ENCODE measurements at places on chromosomes 5 and 9. TPM values are rescaled to one million over a fixed set of nuclear protein-coding genes. Genes with fewer than 3 reads are reported as not detected.

GRCh38 chr5:96335873-96336272, 97.2 kb downstream of the PCSK1 start:
- no peak overlapping the region for H3K4me3 ChIP-seq
- no peak overlapping the region for H3K27ac ChIP-seq
- H3K4me1 ChIP-seq, result peaks cover 14% of the 10 kb centered on the region
- no peak for DNase-seq

GRCh38 chr9:88015606-88016005, 41.3 kb upstream of the CDK20 start:
- H3K36me3 ChIP-seq, result no peaks in the 10 kb centered on the region
- H3K27ac ChIP-seq, result no peak overlapping the region
- peaks cover 2% of the 10 kb centered on the region for H3K27me3 ChIP-seq
- no peak for DNase-seq
- no peak overlapping the region for H3K4me3 ChIP-seq

- H3K36me3 ChIP-seq, result no peaks in the 10 kb centered on the region
- H3K4me3 ChIP-seq, result no peak overlapping the region
- H3K4me1 ChIP-seq, result no peaks in the 10 kb centered on the region
- no peaks in the 10 kb centered on the region for H3K27me3 ChIP-seq
These were observed 502.9 kb downstream of the RASEF start for GRCh38 chr9:82560036-82560435.

DNA sequence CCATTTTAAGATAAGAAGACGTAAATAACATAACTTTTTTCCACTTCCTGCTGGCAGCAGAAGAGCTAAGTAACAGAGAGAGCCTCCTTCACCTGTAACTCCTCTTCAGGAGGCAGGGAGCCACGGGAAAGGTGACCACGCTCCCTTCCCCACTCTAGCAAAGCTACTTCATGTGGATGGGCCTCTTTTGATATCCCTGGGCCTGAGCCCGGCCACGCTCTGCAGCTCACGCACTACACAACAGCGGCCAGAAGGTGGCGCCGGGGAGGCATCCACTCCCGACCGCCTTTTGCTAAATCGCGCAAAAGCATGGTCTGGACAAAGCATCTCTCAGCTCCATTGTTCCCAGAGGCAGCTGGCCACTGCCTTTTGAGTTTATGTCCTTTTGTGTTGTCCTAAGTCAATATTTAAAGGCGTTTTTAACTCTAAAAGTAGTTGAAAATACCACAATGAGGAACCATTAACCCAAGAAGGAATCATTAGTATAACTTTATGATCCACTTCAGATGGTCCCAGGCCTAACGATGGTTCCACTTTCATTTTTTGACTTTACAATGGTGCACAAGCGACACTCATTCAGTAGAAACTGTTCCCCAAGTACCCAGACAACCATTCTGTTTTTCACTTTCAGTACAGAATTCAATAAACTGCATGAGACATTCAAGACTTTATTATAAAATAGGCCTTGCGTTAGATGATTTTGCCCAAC, 23.6 kb downstream of the CMBL start:
- no peaks in the 10 kb centered on the region for H3K27me3 ChIP-seq
- no peaks in the 10 kb centered on the region for H3K36me3 ChIP-seq
- DNase-seq, result peak; percentile 65
- H3K4me3 ChIP-seq, result no peak overlapping the region
- no peak overlapping the region for H3K27ac ChIP-seq

DNA sequence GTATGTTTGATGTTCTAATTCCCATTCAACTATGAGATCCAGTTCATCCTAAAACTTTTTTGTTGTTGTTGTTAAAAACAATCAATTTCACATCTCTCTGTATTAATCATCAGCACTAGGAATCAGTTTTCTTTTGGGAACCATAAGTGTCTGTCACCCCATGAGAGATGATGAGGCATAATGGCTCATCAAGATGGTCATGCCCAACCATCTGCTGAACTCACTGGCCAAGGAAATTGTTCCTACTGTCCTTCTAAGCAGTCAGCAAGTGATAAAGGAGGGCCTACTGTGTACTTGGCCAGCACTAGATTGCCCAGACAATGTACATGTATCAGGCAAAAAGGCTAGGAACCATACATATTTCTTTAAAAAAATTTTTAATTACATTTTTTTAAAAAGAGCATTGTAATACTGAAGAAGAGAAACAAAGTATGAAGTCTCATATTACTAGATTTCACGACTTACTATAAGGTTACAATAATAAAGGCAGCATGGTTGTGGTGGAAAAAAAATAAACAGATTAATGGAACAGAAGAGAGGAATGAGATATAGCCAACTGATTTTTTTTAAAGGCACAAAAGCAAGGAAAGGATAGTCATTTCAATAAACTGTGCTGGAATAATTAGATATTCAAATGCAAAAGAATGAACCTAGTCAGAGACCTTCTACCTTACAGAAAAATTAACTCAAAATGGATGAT, 458.3 kb downstream of the SPOCK1 start:
- no peak overlapping the region for H3K27ac ChIP-seq
- no peaks in the 10 kb centered on the region for H3K27me3 ChIP-seq
- H3K4me1 ChIP-seq, result no peaks in the 10 kb centered on the region
- no peak for DNase-seq
- no peaks in the 10 kb centered on the region for H3K36me3 ChIP-seq

- no peak for DNase-seq
- H3K36me3 ChIP-seq, result no peaks in the 10 kb centered on the region
- peak overlapping the region; percentile 69 for H3K4me3 ChIP-seq
- no peaks in the 10 kb centered on the region for H3K27me3 ChIP-seq
- peaks cover 5% of the 10 kb centered on the region for H3K4me1 ChIP-seq
- peak overlapping the region; percentile 55 for H3K27ac ChIP-seq
These were observed 507 bp upstream of the GPSM1 start for GRCh38 chr9:136326761-136327303.

DNA sequence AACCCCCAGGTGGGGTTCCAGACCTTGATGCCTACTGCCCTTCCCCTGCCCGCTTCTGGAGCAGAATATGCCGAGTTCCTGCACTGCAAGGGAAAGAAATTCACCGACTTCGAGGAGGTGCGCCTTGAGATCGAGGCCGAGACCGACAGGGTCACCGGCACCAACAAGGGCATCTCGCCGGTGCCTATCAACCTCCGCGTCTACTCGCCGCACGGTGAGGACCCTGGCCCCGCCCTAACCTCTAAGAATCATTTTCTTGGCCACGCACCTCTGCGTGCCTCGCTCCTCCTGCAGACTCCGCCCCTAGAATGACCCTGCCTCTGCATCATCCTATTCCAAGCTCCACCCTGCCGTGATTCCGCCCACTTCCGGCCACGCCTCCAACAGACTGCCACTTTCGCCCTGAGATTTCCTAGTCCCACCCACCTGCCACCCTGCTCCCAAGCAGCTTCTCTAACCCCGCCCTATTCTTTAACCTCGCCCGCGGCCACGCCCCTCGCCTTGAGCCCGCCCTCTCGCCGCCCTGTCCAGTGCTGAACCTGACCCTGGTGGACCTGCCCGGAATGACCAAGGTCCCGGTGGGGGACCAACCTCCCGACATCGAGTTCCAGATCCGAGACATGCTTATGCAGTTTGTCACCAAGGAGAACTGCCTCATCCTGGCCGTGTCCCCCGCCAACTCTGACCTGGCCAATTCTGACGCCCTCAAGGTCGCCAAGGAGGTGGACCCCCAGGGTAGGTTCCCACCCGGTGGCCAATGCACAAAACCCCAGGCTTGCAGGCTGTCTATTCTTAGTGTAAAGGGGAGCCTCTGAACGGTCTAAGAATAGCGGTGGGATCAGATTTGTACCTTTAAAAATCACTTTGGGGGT, 15.6 kb downstream of the DNM1 start:
- DNase-seq, result peak; percentile 94
- H3K27me3 ChIP-seq, result no peaks in the 10 kb centered on the region
- H3K4me1 ChIP-seq, result peaks cover 11% of the 10 kb centered on the region
- H3K4me3 ChIP-seq, result peak overlapping the region; percentile 77

DNA sequence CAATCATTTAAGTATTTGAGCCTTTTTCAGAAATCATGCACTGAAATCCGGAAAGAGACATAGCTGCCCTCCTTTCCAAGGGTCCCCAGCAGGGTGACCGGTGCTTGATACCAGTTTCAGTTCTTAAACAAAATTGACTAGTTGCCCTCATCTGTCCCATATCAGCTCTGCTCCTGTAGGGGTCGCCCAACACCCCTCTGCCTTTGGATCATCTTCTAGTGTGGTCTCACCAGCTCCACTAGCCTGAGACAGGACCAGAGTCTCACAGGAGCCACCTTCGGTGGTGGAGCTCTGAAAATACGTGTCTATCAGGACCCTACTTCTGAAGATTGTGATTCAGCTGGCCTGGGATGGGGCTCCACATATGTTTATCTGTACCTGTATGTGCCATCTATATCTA, 428.2 kb downstream of the ENC1 start:
- H3K27me3 ChIP-seq, result peaks cover 25% of the 10 kb centered on the region
- H3K4me3 ChIP-seq, result no peak overlapping the region
- no peaks in the 10 kb centered on the region for H3K4me1 ChIP-seq

- H3K27me3 ChIP-seq, result no peaks in the 10 kb centered on the region
- H3K36me3 ChIP-seq, result no peaks in the 10 kb centered on the region
- no peaks in the 10 kb centered on the region for H3K4me1 ChIP-seq
- no peak overlapping the region for H3K27ac ChIP-seq
- no peak for DNase-seq
- H3K4me3 ChIP-seq, result no peak overlapping the region
These were observed 531.6 kb upstream of the CLINT1 start for GRCh38 chr5:158390577-158390976.

GRCh38 chr9:121485623-121486022, 14.0 kb downstream of the GGTA1 start:
- H3K4me3 ChIP-seq, result no peak overlapping the region
- peaks cover 5% of the 10 kb centered on the region for H3K27me3 ChIP-seq
- no peaks in the 10 kb centered on the region for H3K36me3 ChIP-seq

DNA sequence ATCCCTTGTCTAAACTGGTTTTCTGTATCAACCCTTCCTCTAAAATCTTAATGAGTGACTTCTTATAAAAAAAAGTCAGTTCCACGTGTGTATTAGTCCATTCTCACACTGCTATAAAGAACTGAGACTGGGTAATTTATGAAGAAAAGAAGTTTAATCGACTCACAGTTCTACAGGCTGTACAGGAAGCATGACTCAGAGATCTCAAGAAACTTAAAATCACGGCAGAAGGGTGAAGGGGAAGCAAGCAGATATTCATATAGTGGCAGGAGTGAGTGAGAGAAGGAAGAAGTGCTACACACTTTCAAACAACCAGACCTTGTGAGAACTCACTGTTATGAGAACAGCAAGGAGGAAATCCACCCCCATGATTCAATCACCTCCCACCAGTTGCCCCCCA, 307.8 kb upstream of the ARRDC3 start:
- no peaks in the 10 kb centered on the region for H3K27me3 ChIP-seq
- no peak for DNase-seq
- no peaks in the 10 kb centered on the region for H3K4me1 ChIP-seq
- H3K36me3 ChIP-seq, result no peaks in the 10 kb centered on the region
- no peak overlapping the region for H3K27ac ChIP-seq

- peaks cover 11% of the 10 kb centered on the region for H3K4me1 ChIP-seq
- DNase-seq, result no peak
- H3K36me3 ChIP-seq, result no peaks in the 10 kb centered on the region
- H3K27ac ChIP-seq, result no peak overlapping the region
- no peak overlapping the region for H3K4me3 ChIP-seq
- peaks cover 4% of the 10 kb centered on the region for H3K27me3 ChIP-seq
These were observed 59.4 kb upstream of the ERBIN start for GRCh38 chr5:65866837-65867521.

- no peaks in the 10 kb centered on the region for H3K36me3 ChIP-seq
- peaks cover 79% of the 10 kb centered on the region for H3K27me3 ChIP-seq
- H3K4me3 ChIP-seq, result peak overlapping the region; percentile 82
- H3K27ac ChIP-seq, result no peak overlapping the region
These were observed 2.0 kb downstream of the VCAN start for GRCh38 chr5:83473346-83474160.

GRCh38 chr5:178423901-178424809, 166.0 kb downstream of the COL23A1 start:
- DNase-seq, result no peak
- no peaks in the 10 kb centered on the region for H3K4me1 ChIP-seq
- no peak overlapping the region for H3K27ac ChIP-seq
- H3K27me3 ChIP-seq, result no peaks in the 10 kb centered on the region
- no peak overlapping the region for H3K4me3 ChIP-seq

- H3K27ac ChIP-seq, result peak overlapping the region; percentile 84
- H3K36me3 ChIP-seq, result peaks cover 26% of the 10 kb centered on the region
- H3K4me1 ChIP-seq, result peaks cover 54% of the 10 kb centered on the region
- peak overlapping the region; percentile 53 for H3K4me3 ChIP-seq
- H3K27me3 ChIP-seq, result no peaks in the 10 kb centered on the region
These were observed 18.3 kb upstream of the PHYHD1 start for GRCh38 chr9:128902351-128903078.

- H3K4me1 ChIP-seq, result no peaks in the 10 kb centered on the region
- DNase-seq, result no peak
- H3K36me3 ChIP-seq, result no peaks in the 10 kb centered on the region
- H3K4me3 ChIP-seq, result no peak overlapping the region
- H3K27me3 ChIP-seq, result no peaks in the 10 kb centered on the region
- H3K27ac ChIP-seq, result no peak overlapping the region
These were observed 148.1 kb downstream of the NPR3 start for GRCh38 chr5:32859211-32859641.

DNA sequence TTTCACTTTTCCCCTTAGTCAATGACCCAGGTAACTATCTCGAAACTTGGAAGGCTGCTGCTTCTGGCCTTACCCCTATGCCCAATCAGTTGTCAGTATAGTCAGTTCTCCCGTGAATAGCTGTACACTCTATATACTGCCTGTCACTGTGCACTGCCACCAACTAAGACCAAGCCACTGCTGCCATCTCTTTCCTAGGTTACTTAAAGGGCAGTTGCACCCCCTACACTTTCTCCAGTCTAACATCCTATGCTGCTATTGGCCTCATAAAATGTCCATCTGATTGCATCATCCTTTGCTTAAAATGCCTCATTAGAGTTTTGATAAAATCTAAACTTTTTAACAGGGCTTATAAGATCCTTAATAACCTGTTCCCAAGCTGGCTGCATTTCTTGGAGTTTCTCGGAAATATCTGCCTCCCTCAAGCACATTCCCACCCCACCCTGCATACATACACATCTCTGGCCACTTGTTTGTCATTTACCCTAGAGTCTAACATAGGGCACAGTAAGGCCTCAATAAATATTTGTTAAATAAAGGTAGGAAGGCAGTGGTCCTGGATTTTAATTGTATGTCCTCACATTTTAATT, 32.8 kb upstream of the TNFAIP8 start:
- H3K27ac ChIP-seq, result peak overlapping the region; percentile 81
- H3K36me3 ChIP-seq, result peaks cover 32% of the 10 kb centered on the region
- peaks cover 86% of the 10 kb centered on the region for H3K4me1 ChIP-seq
- H3K27me3 ChIP-seq, result no peaks in the 10 kb centered on the region
- DNase-seq, result no peak

GRCh38 chr5:150587856-150588595, 52.4 kb upstream of the SYNPO start:
- no peak overlapping the region for H3K4me3 ChIP-seq
- no peak for DNase-seq
- H3K4me1 ChIP-seq, result no peaks in the 10 kb centered on the region
- H3K27me3 ChIP-seq, result no peaks in the 10 kb centered on the region
- H3K27ac ChIP-seq, result no peak overlapping the region
- H3K36me3 ChIP-seq, result no peaks in the 10 kb centered on the region

- H3K4me3 ChIP-seq, result no peak overlapping the region
- no peak overlapping the region for H3K27ac ChIP-seq
- no peak for DNase-seq
- no peaks in the 10 kb centered on the region for H3K36me3 ChIP-seq
These were observed 180.8 kb downstream of the CARTPT start for GRCh38 chr5:71899865-71900342.

GRCh38 chr5:90135779-90136378, 273.7 kb downstream of the CETN3 start:
- H3K36me3 ChIP-seq, result no peaks in the 10 kb centered on the region
- no peaks in the 10 kb centered on the region for H3K27me3 ChIP-seq
- H3K27ac ChIP-seq, result no peak overlapping the region
- H3K4me3 ChIP-seq, result no peak overlapping the region

Gene CDKN2B
- 0.62 TPM for total RNA-seq

Gene ASPN
- total RNA-seq, result not detected

Gene IFNA13
- total RNA-seq, result not detected

Gene ISL1
- not detected for total RNA-seq

Gene FBP1
- not detected for total RNA-seq

Gene ALAD
- 28.3 TPM for total RNA-seq

All from activated T-helper 2 cell treated with anti-CD3 and anti-CD28 coated beads, Interferon-gamma antibody, Interleukin-2, Interleukin-4, amounts not matched to agents 10 μg/mL and 5 μg/mL and 100 μg/mL, durations not matched to agents 14 hours and 24 hours and 36 hours (primary cell).